ENCODE measurements at places on chromosomes 13 and 19.
A peak's percentile ranks its signal among the peaks of the same experiment; 100 is the strongest.

DNA sequence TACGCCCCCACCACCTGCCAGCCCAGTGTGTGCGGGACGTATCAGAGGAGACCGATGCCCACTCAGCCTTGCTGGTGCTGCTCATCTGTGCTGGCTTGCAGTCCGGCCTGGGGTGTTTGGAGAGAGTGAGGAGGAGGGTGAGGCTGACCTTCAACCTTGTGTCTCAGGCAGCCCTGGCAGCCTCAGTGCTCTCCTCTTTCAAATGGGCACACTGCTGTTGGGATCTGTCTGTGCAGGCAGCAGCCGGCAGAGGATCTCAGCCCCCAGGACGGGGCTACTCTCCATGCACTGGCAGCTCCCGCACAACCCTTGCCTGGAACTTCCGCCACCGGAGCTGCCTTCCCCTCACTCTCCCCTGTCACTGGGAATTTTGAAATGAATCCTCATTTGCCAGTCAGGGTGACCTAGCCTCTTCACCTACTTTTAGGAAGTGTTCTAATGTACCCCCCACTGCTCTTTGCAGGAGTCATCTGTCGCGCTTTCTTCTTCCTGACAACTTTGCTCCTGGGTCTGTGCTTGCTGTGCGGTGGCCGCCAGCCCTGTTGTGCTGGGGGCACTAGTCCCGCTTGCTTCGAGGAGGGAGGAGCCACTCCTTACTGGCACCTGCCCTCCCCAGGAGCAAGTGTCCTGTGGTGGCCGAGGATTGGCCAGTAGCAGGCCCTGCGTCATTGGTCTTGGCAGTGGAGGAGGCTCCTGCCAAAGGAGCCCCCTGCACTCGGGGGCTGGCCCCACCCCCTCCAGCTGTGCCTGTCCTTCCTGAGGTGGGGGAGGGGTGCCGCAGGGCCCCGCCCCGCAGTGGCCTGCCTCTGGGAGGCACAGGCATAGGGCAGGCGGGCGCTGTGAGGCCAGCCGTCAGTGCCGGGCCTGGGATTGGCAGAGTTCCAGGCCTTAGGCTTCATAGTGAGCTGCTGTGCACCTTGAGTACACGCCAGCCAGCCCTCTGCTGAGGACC lies 53.4 kb downstream of the TSSK6 start:
- peak; percentile 87 for DNase-seq

GRCh38 chr19:6501740-6502648 lies at the start of gene TUBB4A:
TUBB4A (minus strand) TSS chr19:6502309; CDS start chr19:6502212, 97 bp downstream.
- no peak for DNase-seq

DNA sequence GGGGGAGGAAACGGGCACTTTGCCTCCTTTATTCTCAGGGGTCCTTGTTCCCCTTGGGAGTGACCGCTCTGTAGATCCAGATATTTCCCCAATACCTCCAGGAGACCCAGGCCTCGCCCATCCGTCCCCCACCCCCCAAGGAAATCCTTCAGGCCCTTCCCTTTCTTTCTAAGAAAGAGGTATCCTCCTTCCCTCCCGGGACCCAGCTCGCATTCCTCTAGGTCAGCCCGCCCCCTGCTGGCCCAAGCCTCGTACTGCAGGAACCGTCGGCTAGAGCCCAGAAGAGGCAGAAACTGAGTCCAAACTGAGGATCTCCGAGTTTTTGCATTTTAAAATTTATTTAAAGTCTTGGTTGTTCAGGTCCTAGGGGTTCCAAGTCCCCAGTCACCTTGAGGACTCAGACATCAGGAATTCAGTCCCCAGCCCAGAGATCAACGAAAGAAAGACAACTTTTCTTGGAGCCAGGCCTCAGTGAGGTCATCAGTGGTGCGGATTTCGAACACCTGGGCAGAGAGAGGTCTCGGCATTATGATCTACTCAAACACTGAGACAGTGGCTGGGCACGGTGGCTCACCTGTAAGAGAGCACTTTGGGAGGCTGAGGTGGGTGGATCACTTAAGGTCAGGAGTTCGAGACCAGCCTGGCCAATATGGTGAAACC lies 7.5 kb upstream of the LRFN1 start:
- peak; percentile 90 for DNase-seq

GRCh38 chr13:92173254-92173653 lies 774.8 kb downstream of the GPC5 start:
- DNase-seq: no peak

DNA sequence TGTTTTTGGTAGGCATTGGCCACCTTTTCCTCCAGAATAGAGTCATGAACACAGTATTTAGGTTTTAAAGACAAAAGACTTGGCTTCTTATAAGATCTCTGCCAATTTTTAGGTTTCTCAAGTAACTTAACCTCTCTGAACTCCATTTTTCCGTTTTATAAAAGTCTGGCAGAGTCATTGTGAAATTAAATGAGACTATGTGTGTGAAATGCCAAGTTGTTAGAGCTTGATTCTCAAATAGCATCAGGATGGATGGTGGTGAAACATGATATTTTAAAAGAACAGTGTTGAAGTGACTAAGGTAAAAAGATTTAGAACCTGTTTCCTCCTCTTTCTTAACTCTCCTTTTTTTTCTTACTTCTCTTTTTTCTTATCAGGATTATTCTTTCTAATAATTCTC lies 617.7 kb upstream of the SLITRK1 start:
- no peak for DNase-seq
